Aorta (tissue), 5 donors: ENCODE measurements at places on chromosomes 4 and X. TPM values are rescaled to one million over a fixed set of nuclear protein-coding genes. Genes with fewer than 3 reads are reported as not detected.

- no peak overlapping the region for H3K4me3 ChIP-seq
- no peak overlapping the region for H3K27ac ChIP-seq
- H3K4me1 ChIP-seq = no peaks in the 10 kb centered on the region
- no peaks in the 10 kb centered on the region for H3K36me3 ChIP-seq
Measured at GRCh38 chr4:55834086-55834795, 14.7 kb downstream of the EXOC1L start.

CDX4 gene
- not detected for polyA plus RNA-seq

DNA sequence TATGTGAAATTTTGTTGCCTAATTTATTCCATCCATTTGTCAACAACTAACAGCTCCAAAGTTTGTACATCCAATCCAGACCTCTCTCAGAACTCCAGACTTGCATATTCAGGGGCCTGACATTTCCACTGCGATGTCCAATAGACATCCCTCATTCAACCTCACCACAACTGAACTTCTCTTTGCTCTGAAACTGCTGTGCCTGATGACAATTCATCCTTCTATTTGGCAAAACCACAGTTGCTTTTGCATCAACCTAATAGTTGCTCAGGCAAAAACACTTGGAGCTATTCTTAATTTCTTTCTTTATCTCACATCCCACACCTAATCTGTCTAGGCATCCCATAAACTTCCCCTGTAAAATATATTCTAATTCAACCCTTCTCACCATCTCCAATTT lies 56.5 kb downstream of the ANTXR2 start:
- no peaks in the 10 kb centered on the region for H3K27me3 ChIP-seq
- H3K4me3 ChIP-seq = no peak overlapping the region
- H3K27ac ChIP-seq = no peak overlapping the region
- no peak for DNase-seq
- peaks cover 2% of the 10 kb centered on the region for H3K36me3 ChIP-seq

STPG2 gene
- not detected for polyA plus RNA-seq

XK gene
- polyA plus RNA-seq = 1.0 TPM

GRCh38 chr4:7837597-7838135 lies 102.0 kb downstream of the AFAP1 start:
- no peaks in the 10 kb centered on the region for H3K4me1 ChIP-seq
- no peaks in the 10 kb centered on the region for H3K27me3 ChIP-seq
- no peak overlapping the region for H3K27ac ChIP-seq
- no peak overlapping the region for H3K4me3 ChIP-seq
- DNase-seq = no peak

DNA sequence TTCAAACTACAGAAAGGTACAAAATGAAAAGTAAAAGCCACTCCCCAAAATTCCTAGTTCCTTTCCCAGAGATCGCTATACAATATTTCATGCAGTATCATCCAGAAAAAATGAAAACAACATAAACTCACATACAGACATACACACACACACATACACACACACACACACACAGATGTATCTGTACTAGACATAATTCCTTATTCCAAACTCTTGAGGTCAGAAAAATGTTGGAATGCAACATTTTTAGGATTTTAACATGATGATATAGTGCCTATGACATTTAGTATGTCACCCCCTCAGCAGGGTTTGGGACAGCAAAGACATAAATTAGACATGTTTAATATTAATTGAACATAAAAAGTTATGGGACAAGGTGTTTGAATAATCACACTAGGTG lies 73.4 kb upstream of the LHFPL1 start:
- H3K27ac ChIP-seq = no peak overlapping the region
- no peaks in the 10 kb centered on the region for H3K27me3 ChIP-seq
- no peaks in the 10 kb centered on the region for H3K4me1 ChIP-seq
- no peak overlapping the region for H3K4me3 ChIP-seq

MAGEB10 gene
- polyA plus RNA-seq = not detected

- H3K36me3 ChIP-seq = no peaks in the 10 kb centered on the region
- H3K27ac ChIP-seq = no peak overlapping the region
- DNase-seq = peak; percentile 77
- H3K4me3 ChIP-seq = no peak overlapping the region
Measured at GRCh38 chrX:153900831-153901752, 3.4 kb upstream of the AVPR2 start.

HELT gene
- polyA plus RNA-seq = not detected

WDR17 gene
- 0.38 TPM for polyA plus RNA-seq

GRCh38 chr4:102608190-102608589 lies 107.0 kb downstream of the NFKB1 start:
- DNase-seq = no peak
- no peak overlapping the region for H3K27ac ChIP-seq
- H3K4me1 ChIP-seq = no peaks in the 10 kb centered on the region
- no peak overlapping the region for H3K4me3 ChIP-seq

DNA sequence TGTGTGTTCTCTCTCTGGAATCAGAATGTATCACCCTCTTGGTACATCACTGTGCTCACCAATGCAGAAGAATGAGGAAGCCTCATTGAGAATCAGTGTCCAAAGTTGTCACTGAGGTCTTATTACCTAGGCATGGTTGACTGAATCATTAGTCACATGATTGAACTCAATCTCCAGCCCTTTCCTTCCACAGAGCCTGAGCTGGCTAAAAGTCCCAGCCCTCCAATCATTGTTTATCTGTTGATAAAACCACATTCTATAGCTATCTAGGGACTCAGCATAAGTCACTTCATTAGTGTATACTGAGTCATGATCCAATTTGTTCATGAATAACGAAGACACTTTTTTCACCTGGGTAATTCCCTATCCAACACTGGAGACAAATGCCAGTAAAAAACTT lies 396.8 kb downstream of the TRAM1L1 start:
- H3K27me3 ChIP-seq = no peaks in the 10 kb centered on the region
- no peaks in the 10 kb centered on the region for H3K36me3 ChIP-seq
- H3K4me1 ChIP-seq = no peaks in the 10 kb centered on the region

TMEM35A gene
- 2.9 TPM for polyA plus RNA-seq

ZNF185 gene
- 4.8 TPM for polyA plus RNA-seq

DNA sequence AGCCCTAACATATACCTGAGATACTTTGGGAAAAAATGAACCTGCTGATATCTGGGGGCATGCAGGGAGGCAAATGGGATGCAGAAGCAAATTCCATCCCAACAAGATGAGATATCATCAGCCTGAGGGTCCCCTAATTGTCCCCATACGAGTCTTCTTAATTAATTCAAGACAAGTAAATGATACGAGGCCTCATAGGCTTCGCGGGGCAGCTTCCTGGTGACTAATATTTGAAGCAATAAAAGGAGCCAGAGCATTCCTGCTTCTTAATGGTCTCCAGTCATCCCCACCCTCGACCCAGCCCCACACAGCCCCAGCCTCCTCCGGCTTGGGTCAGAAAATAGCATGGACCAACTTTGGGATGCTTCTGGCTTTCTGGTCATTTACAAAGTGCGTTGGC lies 99.6 kb upstream of the MSX1 start:
- H3K36me3 ChIP-seq = no peaks in the 10 kb centered on the region
- no peak overlapping the region for H3K4me3 ChIP-seq
- no peak overlapping the region for H3K27ac ChIP-seq
- no peaks in the 10 kb centered on the region for H3K4me1 ChIP-seq
- H3K27me3 ChIP-seq = no peaks in the 10 kb centered on the region
- no peak for DNase-seq

- no peaks in the 10 kb centered on the region for H3K36me3 ChIP-seq
- H3K4me3 ChIP-seq = no peak overlapping the region
- peak; percentile 79 for DNase-seq
- no peak overlapping the region for H3K27ac ChIP-seq
- no peaks in the 10 kb centered on the region for H3K27me3 ChIP-seq
Measured at GRCh38 chrX:154980330-154981115, 42.0 kb downstream of the F8 start.

DNA sequence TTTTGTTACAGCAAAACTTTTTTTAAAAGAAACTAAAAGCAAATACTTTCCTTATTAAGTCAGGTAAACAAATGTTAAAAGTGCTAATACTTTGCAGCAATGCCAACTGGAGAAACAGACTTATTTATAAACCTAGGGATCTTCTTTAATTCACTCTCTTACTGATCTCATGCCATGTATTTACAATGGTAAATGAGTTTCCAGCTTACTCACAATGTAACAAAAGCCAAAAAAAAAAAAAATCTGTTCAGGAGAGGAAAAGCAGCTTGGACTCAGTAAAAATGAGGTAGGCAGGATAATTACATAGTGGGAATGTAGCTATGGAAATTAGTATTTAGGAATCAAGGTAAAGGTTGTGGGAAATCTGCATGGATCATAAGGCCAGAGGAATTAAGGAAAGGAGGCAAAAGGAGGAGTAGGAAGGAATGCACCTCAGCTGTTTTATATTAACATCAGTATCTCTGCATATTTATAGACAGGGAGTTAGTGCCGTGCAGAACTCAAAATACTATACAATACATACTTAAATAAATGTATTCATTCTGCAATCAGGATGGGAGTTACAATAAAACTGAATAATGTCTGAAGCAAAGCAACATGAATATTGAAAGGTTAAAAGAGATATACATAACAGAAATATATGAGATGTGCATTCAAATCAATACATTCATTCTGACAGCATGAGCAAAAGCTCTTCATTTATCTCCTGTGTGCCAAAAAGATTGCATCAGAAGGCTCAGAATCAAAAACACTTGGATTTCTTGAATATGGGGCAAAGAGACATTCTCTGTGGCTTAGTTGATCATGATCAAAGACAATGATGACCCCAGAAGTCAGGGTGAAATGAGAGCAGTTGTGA lies 57.9 kb upstream of the ETNPPL start:
- H3K27me3 ChIP-seq = no peaks in the 10 kb centered on the region
- H3K27ac ChIP-seq = no peak overlapping the region
- no peak for DNase-seq
- no peaks in the 10 kb centered on the region for H3K36me3 ChIP-seq

DNA sequence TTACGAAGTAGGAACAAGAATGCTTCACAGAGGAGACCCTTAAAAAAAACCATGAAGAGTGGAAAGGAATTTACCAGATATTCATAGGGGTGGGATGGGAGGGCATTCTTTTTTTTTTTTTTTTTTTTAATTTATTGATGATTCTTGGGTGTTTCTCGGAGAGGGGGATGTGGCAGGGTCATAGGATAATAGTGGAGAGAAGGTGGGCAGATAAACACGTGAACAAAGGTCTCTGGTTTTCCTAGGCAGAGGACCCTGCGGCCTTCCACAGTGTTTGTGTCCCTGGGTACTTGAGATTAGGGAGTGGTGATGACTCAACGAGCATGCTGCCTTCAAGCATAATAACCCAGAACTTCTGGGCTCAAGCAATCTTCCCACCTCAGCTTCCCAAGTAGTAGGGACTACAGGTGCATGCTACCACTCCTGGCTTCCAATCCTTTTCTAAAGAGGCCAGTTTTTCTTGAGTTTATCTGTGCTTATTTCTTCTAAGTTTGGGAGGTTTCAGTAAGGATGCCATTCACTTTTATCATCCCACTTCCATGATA lies 65.9 kb upstream of the OGT start:
- H3K36me3 ChIP-seq = peaks cover 2% of the 10 kb centered on the region
- no peaks in the 10 kb centered on the region for H3K4me1 ChIP-seq
- no peaks in the 10 kb centered on the region for H3K27me3 ChIP-seq
- H3K4me3 ChIP-seq = no peak overlapping the region
- no peak overlapping the region for H3K27ac ChIP-seq

DNA sequence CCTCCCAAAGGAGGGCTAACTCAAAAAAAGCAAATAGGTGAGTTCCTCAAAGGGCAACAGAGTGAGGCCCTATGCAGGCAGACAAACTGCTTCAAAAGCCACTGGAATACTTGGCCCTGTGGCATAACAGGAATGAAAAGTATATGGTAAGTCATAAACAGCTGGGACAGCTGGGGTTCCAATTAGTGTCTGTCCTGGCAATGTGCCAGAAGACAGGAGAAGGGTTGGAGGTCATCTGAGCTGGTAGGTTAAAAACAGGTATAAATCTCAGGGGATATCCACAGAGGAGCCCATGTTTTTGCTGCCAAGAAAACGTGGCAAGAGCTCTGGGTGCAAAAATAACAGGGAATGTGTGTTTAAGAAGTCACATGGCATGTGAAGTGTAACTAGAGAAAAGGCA lies 111.6 kb downstream of the APOOL start:
- no peaks in the 10 kb centered on the region for H3K36me3 ChIP-seq
- no peak for DNase-seq
- H3K4me1 ChIP-seq = no peaks in the 10 kb centered on the region
- no peaks in the 10 kb centered on the region for H3K27me3 ChIP-seq

- H3K4me3 ChIP-seq = no peak overlapping the region
- no peak overlapping the region for H3K27ac ChIP-seq
- H3K4me1 ChIP-seq = no peaks in the 10 kb centered on the region
Measured at GRCh38 chrX:1464971-1465285, 12.2 kb upstream of the ASMTL start.

MAGEA12 gene
- not detected for polyA plus RNA-seq

SOD3 gene
- polyA plus RNA-seq = 108 TPM

- H3K4me3 ChIP-seq = no peak overlapping the region
- no peak for DNase-seq
- no peaks in the 10 kb centered on the region for H3K4me1 ChIP-seq
- H3K36me3 ChIP-seq = no peaks in the 10 kb centered on the region
Measured at GRCh38 chrX:149984411-149984810, 46.1 kb upstream of the EOLA2 start.
